Activated CD8-positive, alpha-beta memory T cell treated with anti-CD3 and anti-CD28 coated beads, Interleukin-2, amount 50 U/mL, for 48 hours (primary cell): ENCODE measurements at places on chromosomes 7 and 10.

GRCh38 chr10:102904346-102904745, 13.7 kb upstream of the CNNM2 start:
- DNase-seq, result no peak

DNA sequence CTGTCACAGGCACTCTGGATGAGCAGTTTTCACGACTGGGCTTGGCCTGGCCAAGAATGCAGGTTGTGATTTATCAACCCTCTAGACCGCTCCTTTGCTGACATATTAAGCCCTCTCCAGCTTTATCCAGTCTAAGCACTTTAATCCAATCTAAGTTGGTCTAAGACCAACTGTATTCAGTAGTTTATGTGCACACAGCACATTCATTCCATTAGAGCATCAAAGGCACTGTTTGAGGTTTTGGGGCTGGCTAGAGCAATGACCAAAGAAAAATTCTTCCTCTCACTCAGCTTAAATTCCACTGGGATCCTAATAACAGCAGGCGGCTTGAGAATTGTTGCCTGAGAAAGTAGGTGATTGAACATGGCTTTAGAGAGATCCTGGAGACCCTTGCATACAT, 176.0 kb upstream of the INSYN2A start:
- no peak for DNase-seq

- no peak for DNase-seq
Measured at GRCh38 chr7:27048438-27048837, 47.4 kb downstream of the HOXA1 start.

DNA sequence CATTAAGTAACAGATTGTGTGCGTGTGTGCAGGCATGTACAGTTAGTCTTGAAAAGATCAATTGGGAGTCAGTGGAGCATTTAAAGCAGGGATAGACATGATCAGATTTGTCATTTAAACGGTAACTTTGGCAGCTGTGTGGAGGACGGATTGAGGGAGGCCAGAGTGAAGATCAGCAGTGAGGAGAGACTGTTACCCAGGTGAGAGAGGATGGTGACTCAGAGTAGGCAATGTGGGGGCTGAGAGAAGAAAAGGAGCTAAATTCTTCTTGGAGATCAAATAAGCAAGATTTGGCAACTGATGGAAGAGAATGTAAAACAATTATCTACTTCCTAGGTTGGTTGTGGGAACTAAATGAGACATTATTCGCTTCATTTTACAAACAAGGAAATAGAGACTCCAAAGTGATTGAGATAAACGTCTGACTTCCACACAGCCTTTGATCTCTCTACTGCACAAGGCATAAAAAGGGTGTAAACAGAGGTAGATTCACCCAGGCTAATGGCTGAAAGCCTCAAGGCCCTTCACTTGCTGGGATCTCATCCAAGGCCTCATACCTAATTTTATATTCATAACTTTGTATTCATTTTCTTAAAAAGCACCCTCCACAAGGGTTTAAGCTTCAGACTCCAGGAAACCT, 665.1 kb upstream of the GALNT17 start:
- DNase-seq, result no peak

GRCh38 chr10:7231509-7232414, 179.1 kb downstream of the SFMBT2 start:
- no peak for DNase-seq

- DNase-seq, result no peak
Measured at GRCh38 chr10:126902157-126902556, 3.1 kb upstream of the DOCK1 start.

DNA sequence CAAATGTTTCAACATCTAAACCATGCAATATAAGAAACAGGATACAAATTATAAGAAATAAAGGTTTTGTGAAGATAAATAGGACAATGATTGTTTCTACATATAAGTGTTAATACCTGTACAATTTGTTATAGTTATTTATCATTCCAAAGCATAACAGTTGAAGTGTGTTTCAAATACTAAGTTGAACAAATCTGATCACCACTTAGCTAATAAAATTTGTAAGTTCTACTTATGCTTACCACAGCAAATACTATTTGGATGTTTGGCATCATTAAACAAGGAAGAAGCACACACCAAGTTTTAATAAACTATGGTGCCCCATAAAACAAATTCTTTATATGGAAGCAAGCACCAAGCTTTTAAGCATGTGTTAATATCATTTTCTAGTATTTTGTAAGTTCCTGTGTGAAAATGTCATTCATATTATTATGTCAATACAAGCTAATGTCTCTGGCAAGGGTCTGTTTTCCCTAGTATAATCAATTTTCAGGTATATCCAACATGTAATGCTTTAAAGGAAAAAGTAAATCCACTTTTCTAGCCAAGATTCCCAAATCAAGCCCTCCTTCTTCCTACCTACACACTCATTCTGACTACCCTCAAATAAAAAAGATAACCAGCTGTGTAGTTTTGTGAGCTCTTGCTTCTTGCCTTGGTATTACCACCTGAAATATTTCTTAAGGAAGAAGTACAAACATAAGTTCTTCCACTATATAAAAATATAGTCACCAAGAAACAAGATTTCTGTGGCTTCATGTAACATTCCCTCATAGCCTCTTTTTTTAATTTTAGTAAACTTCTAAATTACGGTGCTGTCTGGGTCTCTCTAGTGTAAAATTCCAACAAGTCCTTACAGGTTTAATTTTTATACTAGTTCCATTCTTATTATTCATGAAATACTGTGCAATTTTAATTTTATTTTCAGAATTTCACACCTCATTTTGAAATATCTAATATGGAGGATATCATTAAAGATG, 9.2 kb downstream of the SKAP2 start:
- no peak for DNase-seq
